ENCODE measurements at places on chromosomes 3 and 15.

GRCh38 chr3:85342915-85343314, 384.1 kb downstream of the CADM2 start:
- no peak for DNase-seq

GRCh38 chr3:115141033-115141757, 5.9 kb downstream of the ZBTB20 start:
- no peak for DNase-seq

GRCh38 chr15:50821476-50821875, 56.0 kb upstream of the SPPL2A start:
- no peak for DNase-seq

- no peak for DNase-seq
Measured at GRCh38 chr3:186854954-186855353, 12.4 kb downstream of the ADIPOQ start.

GRCh38 chr15:100926971-100927756, 8.0 kb downstream of the LRRK1 start:
- DNase-seq = no peak

DNA sequence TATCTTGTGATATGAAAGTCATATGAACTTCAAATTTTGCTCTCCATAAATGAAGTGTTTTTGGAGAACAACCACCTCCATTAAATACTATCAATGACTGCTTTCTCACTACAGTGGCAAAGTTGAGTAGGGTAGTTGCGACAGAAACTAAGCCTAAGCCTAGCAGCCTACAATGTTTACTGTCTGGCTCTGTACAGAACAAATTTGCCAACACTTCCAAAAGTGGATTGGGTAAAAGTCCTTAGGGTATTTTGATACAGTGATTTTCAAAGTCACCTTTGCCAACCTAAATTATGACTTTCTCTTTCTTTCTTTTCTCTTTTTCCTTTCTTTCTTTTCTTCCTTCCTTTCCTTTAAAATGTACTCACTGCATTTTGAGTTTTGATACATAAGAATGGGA, 142.6 kb downstream of the PLCL2 start:
- no peak for DNase-seq

- DNase-seq = no peak
Measured at GRCh38 chr3:108459225-108459624, 51.2 kb downstream of the MYH15 start.

GRCh38 chr3:119595639-119596334, 1.9 kb upstream of the PLA1A start:
- no peak for DNase-seq

DNA sequence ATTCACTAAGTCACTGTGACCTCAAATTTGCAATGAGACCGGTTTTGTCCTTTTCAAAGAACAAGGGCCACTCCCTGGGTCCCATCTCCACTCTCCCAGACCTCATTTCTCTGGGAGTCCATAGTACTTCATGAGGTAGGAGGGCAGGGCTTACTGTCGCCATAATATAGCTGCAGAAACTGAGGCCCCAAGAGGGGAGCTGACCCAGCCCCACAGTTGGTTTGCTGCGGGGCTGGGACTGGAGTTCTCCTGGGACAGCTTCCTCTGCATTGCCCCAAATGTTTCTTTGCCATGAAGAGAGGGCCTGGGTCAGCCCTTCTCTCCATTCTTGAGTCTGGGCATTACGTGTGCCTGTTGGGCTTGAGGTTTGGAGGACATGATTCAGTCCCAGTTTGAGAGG, 60.1 kb downstream of the ITGA11 start:
- no peak for DNase-seq

- DNase-seq = no peak
Measured at GRCh38 chr3:161823910-161824309, 327.3 kb downstream of the OTOL1 start.

- no peak for DNase-seq
Measured at GRCh38 chr3:148068466-148068865, 629.2 kb upstream of the AGTR1 start.

DNA sequence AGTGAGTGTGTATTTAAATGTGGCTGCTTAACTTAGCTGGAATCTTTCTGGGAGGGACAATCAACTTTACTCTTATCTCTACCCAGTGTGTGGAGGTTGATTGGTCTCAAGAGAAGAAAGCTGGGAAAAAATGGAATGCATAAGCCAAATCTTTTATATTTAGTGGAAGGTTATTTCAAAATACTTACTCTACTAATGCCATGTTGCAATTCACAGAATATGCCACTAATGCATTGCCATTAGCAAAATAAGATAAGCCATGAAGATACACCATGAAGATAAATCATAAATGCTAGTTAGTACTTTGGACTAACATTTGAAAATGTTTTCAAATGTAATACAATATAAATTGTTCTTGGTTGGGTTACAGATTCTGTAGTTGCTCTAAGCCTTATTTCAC, 155.1 kb upstream of the LRRFIP2 start:
- no peak for DNase-seq

- DNase-seq = peak; percentile 33
Measured at GRCh38 chr15:75640483-75641178, 607 bp upstream of the IMP3 start.

DNA sequence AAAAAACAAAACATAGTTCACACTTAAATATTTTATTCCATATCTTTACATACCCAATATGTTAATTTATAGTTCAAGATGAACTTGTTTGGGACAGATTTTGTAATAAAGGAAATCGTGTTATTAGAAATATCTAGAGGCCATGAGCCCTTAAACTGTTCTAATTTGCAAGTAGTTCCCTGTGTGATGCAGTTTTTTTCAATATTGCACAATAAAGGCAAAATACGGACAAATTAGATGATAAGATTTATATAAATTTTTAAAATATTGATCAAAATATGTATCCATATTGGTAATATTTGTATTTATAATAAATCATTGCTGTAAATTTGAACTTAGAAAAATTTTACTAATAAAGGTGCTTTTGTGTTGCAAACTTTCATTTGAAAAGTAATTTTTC, 23.8 kb downstream of the CTNNB1 start:
- DNase-seq = no peak

- no peak for DNase-seq
Measured at GRCh38 chr3:109432833-109433232, 95.5 kb upstream of the DPPA4 start.

- no peak for DNase-seq
Measured at GRCh38 chr3:41327718-41328117, 128.4 kb downstream of the CTNNB1 start.

GRCh38 chr3:49908373-49909199, 4.9 kb upstream of the MST1R start:
- no peak for DNase-seq

- no peak for DNase-seq
Measured at GRCh38 chr3:66629982-66630368, 129.2 kb upstream of the LRIG1 start.

DNA sequence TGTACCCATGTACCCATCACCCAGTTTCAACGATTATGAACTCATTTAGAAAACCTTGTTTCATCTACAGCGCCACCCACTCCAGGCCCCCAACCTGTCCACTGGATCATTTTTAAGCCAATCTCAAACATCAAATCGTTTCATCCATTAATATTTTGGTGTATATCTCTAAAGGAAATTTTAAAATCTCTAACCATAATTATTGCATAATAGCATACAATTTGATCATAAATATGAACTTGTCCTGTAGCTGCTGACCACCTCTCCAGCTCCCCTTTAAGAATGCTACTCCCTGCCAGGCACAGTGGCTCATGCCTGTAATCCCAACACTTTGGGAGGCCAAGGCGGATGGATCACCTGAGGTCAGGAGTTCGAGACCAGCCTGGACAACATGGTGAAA, 2.8 kb upstream of the C3orf70 start:
- no peak for DNase-seq

DNA sequence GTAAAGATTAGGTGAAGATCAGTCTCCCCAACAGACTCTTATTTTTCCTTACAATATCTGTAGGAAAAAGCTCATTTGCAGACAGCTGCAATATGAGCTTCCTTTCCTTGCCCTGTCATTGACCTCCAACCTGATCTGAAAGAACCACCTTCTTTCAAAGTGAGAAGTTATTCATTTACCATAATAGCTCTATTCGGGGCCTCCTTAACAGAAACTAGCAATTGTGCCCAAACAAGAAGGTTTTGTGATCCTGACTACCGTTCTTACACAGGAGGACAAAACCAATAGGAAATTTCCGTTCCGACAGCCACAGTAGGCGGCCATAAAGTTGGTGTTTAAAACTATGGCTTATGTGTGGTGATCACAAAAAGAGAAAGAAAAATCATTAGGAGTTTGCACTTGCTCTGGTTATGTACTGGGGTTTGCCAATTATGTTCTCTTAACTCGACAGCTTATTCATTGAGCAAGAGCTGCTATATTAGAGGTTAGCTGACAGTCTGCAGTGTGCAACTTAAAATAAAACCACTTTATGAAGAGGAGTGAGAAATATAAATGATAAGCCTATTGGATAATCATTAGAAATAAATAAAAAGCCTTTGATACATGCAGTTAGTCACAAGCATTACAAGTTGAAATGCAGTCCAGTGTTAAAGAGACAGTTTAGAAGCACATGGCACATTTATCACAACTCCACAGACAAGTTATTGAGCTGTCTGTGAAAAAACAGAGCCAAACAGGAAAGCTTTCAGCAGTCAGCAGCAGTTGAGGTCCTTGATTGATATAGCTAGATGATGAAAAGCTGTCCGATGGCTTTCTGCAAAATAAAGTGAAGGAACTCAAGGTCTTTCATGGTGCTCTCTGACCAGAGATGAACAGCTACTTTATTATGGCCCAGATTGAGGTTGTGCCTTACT, 199.8 kb downstream of the WDR72 start:
- no peak for DNase-seq

DNA sequence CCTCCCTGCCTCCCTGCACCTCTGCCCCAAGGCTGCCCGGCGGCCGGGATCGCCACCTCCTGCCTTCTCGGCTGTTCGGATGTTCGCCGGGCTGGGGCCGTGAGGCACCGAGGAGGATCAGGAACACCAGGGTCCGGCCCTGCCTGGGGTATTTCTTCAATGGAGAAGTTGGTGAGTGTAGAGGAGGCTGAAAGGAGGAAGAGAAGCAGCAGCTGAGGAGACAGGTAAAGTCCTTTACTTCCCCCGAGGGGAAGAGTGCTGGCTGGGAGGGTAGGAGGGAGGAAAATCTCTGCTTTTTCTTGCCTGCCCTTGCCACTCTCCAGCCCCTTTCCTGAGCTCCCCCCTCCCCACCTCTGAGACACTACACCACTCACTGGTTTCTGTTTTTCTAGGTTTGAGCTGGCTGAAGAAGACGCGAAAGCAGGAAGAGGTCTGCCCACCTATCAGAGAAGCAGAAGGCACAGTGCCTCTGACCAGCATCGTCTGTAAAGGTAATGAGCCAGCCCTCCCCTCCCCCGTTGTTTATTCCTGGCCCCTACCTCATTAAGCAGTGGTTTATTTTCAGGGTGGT, 519 bp downstream of the ASB7 start:
- DNase-seq = no peak

DNA sequence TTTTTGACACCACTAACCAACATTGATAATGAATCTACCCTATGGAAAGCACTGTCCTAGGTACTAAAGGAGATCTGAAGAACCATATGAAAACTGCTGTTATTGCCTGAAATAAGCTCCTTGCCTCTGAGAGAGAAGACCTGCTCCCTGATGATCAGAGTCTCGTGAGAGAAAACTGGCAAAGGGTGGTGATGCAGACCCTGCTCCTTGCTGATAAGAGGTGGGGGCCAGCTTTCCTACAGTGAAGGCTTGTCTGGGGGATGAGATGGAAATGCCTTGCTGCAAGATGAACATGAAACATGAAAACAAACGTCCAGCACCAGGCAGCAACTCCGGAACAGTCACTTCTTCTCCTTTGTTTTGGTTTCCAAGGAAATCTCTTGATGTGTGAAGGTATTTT, 31.9 kb downstream of the RASGRP1 start:
- DNase-seq = no peak

DNA sequence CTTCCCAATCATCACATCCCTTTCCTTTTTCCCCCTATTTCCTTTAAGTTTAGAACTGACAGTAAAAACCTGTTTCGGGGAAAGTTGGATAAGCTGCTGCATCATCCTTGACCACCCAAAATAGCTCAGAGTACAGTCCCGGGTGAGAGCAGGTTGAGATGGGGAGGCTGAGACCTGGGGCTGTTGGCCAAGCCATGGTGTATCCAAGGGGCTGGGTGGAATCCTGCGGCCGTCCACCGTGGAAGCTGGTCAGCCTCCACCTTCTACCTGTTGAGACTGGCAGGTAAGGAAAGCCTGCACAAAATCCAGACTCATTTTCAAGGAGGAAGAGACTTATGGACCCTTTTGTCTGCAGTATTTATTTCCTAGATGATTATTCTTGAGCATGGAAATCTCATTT, 128.2 kb upstream of the PLXNA1 start:
- DNase-seq = no peak

DNA sequence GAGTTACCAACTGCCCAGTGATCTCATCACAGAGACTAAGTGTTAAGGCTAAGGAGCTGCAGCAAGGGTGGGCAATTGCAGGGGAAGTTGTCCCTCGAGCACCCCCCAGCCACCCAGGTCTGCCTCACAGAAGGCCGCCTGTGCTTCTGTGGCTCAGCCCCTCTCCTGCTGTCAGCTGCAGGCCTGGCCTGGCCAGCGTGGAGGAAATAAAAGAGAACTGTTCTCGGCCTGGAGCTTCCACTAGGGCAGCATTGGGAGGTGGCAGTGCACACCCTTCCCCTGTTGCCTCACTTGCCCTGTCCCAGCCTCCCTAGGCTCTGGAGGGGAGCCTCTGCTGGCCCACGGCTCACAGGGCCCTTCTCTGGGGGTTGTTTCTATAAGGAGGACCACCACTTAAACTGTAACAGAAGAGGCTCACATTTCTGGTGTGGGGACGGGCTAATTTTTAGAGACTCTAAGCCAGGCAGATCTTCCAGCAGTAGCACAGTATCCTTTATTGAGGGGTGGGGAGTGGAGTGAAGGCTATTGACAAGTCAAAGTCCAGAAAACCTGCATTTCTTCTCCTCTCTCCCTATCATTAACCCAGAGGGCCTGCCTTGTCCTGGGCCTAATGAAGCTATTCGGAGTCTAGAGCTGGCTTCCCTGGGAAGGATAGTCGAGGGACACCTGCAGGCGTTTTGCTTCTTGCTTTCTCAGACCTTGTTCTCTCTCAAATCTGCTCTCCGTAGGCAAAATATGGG, 75.6 kb upstream of the ADPGK start:
- no peak for DNase-seq

DNA sequence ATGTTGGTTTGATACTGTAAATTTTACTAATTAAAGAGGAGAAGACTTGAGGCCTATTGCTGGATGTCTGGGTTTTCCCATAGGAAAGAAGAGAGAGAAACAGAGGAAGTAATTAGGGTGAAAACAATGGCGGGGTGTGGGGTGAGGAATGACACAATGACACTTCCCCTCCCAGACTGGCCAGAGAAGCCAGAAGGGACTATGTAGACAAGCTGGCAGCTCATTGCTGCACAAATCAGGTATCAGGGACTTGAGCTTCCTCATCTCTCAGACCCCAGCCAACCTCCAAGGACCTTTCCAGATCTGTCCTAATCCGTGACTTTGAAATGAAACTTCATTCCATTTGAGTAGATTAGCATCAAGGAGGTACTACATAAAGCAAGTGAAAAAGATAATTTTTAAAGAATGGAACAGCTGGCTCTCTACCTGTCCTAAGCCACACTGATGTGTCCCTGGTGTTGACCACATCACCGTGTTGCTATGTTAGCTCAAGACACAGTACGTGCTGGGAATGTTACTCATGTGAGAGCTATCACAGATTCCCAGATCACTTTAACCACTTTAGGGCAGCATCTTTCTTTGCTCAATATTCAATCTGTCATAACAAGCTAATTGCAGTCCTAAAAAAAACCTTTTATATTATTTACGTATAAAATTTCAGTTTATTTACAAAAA, 22.2 kb downstream of the TMEM212 start:
- no peak for DNase-seq

Measured in DMS79 treated with DMSO at 0.1 percent for 48 hours (cell line).